ENCODE measurements at places on chromosomes 3 and 15.

DNA sequence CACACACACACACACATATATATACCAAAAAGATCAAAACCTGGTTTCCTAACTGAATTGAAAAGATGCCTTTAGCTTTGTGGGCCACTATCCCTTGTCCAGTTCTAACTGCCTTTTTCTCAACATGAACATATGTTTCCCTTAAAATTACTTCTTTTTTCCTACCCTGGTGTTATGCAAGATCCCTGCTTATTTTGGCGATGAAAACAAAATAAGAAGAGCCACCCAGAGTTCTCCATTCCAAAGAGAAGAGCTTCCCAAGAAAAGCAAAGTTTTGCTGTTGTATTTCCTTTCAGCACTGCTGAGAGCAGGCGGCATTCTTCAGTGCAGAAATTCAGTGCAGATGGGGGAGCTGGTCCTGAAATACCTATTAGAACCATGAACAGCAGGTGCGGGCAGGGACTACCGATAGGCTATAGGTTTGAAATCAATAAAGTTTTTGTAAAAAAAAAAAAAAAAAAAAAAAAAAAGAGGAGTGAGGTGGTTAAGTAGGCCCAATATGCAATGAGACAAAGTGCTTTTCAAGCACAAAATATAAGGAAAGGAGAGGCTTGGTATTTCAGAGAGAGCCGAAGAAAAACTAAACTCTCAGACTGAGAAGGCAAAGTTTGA lies 238.0 kb downstream of the FOXP1 start:
- no peak for DNase-seq

- DNase-seq = no peak
Observed at GRCh38 chr3:10463533-10464434, 41.6 kb downstream of the ATP2B2 start.

GRCh38 chr3:85604641-85605040 lies 645.9 kb downstream of the CADM2 start:
- DNase-seq = no peak

DNA sequence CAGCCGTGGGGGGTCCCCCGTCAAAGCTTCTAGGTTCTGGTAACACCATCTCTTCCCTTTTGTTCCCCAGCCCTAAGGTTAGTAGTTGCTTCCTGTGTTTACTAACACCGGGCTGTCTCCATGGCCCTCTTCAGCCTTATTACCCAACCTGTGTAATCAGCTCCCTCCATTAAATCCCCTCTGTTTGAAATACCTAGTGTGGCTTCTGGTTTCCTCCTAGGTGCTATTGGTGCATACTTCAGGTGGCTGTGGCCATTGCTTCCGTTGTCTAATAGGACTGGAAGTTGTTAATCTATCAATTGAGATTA lies 35.3 kb downstream of the MOBP start:
- DNase-seq = no peak

DNA sequence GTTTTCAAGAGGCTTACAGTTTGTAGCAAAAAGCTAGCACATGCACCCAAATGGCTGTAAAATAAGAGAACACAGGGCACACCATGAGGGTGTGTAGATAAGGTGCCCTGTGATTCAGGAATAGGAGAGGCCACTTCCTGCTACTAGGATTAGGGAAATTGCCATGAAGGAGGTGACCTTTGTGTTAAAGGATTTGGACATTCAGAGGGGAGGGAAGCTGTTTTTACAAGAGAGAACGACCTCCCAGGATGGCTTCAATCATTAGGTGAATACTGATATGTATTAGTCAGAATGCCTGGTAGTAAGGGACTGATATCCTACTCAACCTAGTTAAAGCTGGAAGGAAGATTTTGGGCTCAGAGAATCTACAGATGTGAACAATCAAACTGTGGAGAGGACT lies 35.7 kb upstream of the ABHD17C start:
- no peak for DNase-seq

GRCh38 chr15:66850996-66851310 lies 148.9 kb downstream of the SMAD6 start:
- no peak for DNase-seq

- DNase-seq = no peak
Observed at GRCh38 chr15:31221936-31222515, 104.6 kb upstream of the KLF13 start.

DNA sequence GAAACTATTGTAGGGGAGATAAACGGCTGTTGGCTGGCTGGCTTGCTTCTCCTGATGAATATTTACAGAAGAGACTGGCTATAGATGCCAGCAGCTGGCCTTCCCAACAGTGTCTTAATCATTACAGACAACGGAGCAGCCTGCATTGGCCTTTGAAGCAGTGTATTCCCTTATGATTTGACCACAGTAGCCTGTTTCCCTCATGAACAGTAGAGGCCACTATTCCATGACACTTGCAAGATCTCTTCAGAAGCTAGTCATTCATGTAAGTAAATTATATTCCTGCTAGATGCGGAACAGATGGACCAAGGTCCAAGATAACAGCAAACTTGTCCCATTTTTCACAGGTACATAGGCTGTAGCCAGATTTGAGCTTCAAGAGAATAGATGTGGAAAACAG lies 47.3 kb downstream of the TMCO5A start:
- DNase-seq = peak; percentile 56

GRCh38 chr15:78831229-78832207 lies 20.3 kb upstream of the ADAMTS7 start:
- no peak for DNase-seq

GRCh38 chr3:148612278-148612677 lies 85.4 kb upstream of the AGTR1 start:
- no peak for DNase-seq

DNA sequence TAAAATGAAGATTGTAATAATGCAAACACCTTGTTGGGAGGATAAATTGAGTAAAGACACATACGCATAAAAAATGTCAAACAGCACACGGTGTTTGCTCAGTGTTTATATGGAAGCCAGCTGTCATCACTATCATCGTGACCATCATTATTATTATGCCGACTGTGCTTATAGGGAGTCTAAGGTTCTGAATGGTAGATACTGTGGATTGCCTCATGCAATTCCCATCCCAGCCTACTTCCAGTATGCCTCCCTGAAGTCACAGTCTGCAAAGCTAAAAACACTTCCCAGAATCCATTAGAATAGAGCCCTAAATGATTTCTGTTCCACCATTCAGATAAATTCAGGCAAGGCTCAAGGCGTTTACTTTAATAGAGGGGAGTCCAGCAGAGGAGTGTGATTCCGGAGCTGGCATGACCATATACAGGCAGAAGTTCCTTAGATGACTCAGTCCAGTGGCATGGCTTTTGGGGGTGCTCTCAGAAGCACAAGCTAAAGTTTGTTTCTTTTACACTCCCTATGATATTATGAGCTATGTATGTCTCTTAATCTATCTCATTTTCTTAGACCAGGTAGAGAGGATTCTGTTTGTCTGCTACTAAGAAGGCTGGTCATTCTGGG lies 148.7 kb downstream of the MEX3B start:
- DNase-seq = peak; percentile 53

- DNase-seq = no peak
Observed at GRCh38 chr3:164360078-164360578, 718.2 kb downstream of the SI start.

DNA sequence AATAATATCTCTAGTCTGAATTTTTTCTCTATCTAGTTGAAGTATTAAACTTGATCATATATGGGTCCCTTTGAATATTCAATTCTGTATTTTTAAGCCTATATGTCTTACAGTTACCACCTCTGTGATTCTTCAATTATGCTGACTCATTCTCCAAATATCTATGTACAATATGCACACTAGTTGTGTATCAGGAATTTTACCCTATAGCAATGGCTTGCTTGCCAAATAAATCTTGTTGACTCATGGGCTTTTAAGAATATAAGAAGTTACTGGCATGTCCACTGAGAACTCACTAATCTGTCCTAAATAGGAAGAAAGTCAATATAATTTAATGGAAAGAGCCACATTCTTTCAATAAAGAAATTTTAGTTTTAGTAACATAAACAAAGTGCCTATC lies 656.3 kb downstream of the RBMS3 start:
- DNase-seq = peak; percentile 35

- no peak for DNase-seq
Observed at GRCh38 chr3:42667523-42668412, 14.3 kb downstream of the ZBTB47 start.

GRCh38 chr15:38066612-38067011 lies 132.2 kb downstream of the TMCO5A start:
- no peak for DNase-seq

- no peak for DNase-seq
Observed at GRCh38 chr3:189169728-189170127, 2.0 kb upstream of the TPRG1 start.
